ENCODE measurements at places on chromosomes 2 and 18.
A peak's percentile ranks its signal among the peaks of the same experiment; 100 is the strongest.

DNA sequence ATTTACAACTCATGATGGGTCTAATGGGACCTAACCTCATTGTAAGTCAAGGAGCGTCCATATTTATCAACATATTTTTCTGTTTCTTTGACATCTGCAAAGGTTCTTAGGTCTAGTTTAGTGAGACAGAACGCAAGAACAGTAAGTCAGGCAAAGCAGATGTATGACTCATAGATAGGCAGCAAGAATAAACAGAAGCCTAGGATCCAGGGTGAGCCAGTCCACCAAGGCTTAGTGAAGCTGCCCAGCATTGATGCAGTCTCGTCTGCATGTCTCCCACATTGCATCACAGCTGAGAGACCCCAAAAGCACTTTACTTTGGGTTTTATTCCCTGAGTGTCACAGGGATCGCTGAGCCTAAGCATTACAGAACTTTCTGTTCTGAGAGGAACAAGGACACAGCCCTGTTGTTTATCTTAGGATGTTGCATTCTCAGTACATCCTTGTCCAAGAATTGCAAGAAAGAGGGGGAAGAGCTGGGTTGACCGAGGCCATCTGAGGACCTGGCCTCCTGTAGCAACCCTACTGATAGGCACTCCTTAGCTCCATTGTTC is 29.6 kb upstream of the TMEM177 start:
- no peak for DNase-seq

GRCh38 chr18:45839414-45840395 is 14.2 kb downstream of the SIGLEC15 start:
- peak; percentile 61 for DNase-seq

GRCh38 chr2:794554-795241 is 117.5 kb upstream of the TMEM18 start:
- DNase-seq: no peak

DNA sequence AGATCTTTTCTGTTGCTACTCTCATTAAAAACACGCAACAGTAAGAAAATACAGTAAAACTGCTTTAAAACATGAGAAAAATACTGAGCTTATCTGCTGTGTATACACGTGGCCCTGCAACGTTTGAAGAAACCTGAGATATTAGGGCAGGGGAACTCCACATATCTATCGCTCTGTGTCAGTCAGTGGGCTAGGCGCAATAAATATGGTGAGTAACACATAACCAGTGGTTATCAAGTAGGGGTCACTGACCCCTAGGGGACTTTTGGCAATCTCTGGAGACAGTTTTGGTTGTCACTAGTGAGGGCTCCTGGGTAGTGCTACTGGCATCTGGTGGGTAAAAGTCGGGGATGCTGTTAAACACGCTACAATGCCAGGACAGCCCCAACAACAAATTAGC is 14.9 kb downstream of the STAT1 start:
- no peak for DNase-seq

- DNase-seq: no peak
Measured at GRCh38 chr2:177326005-177326404, 61.5 kb upstream of the NFE2L2 start.

GRCh38 chr18:59208602-59209125 is 11.3 kb upstream of the GRP start:
- no peak for DNase-seq

DNA sequence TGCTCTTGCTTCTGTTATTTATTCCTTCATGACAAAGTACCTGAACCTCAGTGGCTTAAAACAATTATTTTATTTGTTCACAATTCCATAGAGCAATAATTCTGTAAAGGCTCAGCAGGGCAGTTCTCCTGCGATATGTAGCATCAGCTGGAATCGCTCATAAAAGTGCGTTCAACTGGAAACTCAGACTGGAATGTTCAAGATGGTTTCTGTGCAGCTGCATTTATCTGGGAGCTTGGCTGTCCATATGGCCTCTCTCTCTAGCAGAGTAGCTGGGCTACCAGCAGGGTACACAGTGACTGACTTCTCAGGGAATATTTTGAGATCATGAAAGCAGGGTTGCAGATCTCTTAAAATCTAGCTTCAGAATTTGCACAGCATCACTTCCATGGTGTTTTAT is 13.5 kb downstream of the CCDC121 start:
- no peak for DNase-seq

DNA sequence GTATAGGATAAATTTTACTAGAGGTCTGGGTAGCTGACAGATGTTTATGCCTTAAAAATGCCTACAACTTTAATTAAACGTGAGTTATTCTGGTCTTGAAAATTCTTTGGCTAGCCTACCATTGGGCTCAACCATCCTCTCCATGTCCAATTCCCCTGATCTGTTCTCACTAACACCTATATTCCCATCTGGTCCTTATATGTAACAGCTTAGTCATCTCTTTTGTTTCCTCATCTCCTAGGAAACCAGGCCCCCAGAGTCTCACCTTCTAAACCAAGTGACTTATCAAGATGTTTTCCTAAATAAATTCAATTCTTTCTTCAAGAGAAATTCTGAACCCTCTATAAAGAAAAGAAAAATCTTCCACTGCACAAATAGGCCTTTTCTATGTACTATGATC is 148.5 kb downstream of the TTC32 start:
- no peak for DNase-seq

GRCh38 chr18:5317186-5317585 is 21.7 kb upstream of the ZBTB14 start:
- no peak for DNase-seq

GRCh38 chr2:240389302-240389805 is 46.1 kb upstream of the GPC1 start:
- DNase-seq: no peak

DNA sequence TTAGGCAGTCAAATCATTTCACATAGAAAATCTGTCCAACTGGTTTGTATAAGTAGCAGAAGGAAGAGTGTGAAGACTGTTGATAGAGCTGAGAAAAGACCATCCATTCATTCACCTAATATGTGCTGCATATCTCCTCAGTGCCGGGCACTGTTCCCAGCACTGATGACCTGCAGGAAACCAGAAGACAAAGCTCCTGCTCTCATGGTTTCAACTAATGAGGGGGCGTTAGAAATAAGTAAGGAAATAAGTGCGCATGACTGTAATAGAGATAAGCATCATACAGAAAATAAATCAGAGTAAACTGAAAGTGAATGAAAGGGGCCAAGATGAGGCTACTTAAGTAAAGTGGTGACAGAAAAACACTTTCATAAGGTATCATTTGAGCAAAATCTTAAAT is 427.5 kb upstream of the CDH20 start:
- no peak for DNase-seq

DNA sequence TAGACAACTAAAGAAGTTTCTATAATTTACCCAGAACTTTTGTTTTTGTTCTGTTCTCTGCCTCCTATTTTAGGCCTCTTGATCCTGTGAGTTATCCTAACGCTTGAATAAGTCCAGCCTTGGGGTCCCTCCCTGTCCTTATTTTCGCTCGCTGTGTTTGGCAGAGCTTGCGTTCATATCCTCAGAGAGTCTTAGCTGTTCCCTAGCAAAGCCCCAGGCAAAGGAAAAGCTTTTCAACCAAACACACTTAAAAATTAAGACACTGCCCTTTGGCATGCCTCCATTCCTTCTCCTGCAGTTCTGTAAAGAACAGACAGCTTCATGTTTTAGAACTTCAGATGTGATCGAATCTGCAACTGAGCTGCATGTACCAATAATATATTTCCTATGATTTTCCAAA is 517.2 kb downstream of the SUCLG1 start:
- DNase-seq: no peak

- no peak for DNase-seq
Measured at GRCh38 chr2:114192362-114192761, 250.1 kb upstream of the DPP10 start.

- DNase-seq: no peak
Measured at GRCh38 chr2:149658553-149658952, 71.0 kb upstream of the MMADHC start.

DNA sequence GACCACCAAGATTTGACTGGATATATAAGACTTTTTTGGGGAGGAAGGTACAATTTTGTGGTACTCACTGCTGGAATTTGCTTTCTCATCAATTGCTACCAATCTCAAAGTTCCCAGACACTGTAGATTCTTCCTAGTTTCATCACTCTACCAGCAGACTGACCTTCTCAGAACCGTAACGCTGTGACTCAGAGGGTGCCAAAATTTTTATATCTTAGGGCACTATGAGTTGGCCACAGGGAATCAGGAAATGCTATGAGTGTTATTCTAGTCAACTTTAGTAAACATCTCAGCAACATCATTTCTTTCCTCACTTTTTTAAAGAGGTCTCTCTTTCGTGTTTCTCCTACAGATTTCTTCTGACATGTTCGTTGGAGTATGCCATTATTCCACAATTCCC is 499.0 kb downstream of the TMX3 start:
- DNase-seq: no peak

DNA sequence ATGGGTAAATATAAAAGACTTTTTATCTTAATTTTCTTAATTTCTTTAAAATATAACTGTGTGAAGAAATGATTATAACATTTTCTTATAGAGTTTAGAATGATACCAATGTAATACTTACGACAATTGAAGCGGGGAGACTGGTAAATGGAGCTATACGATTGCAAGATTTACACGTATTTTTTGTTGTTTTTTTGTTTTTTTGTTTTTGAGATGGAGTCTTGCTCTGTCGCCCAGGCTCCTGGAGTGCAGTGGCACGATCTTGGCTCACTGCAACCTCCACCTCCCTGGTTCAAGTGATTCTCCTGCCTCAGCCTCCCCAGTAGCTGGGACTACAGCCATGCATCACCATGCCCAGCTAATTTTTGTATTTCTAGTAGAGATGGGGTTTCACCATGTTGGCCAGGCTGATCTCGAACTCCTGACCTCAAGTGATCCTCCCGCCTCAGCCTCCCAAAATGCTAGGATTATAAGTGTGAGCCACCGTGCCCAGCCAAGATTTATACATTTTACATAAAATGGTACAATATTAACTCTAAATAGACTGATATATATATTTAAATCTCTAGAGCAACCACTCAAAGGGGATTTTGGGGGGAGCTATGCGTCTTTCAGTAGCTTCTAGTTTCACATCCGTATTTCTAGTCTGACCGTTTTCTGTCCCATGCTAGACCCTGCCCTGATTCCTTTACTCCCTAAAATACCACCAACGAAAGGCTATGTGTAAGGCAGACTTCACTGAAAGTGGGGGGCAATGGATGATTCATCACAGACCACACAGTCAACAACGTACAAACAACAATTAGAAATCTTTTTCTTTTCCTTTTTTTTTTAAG is 28.2 kb upstream of the ATG16L1 start:
- DNase-seq: no peak

GRCh38 chr18:34773961-34774766 is 64.1 kb downstream of the DTNA start:
- no peak for DNase-seq

DNA sequence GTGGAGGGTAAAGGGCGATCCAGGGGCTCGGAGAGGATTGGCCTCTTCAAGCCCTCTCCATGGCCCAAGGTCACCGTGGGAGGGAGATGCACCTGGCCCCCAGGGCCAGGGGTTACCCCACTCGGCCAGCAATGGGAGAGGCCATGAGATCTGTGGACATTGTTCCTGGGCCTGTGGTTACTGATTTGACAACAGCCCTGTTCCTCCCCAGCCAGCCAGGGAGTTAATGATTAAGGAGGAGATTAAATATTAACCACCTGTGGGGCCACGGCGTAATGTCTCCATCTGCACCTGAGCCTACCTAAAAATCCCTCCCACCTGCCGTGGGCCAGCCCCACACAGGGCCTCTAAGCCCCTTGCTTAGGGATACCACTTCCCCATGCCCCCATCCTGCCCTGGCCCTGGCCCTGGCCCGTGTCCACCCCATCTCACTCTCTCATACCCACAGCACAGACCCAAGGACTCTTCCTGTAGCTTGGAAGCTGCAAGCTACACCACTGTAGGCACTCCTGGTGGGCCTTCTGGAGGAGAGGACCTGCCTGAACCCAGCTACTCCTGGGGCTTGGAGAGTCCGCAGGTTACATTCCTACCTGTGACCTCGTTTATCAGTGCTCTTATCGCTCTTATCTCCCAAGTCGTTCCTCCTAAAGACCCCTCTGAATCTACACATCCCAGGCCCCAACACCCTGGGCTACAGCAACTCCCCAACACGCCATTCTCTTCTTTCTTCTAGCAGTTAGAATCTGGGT is 32.1 kb downstream of the ZFP36L2 start:
- DNase-seq: no peak

GRCh38 chr2:214747992-214748391 is 61.5 kb downstream of the BARD1 start:
- DNase-seq: no peak

DNA sequence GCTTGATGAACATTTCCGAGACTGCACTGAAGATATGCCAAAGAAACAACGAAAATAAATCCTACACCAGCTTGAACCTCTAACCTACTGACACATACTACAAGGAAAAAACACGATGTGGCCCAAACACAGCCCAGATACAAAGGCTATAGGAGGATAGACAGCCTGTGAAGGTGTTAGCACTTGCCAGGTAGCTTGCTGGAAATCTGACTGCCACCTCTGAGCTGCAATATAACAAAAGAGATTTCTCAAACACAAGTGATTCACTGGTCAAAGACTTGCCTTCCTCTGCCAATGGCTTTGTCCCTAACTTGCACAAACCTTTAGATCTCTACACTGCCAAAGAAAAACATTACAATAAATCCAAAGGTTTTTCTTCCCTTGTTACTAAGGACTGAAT is 21.1 kb downstream of the CFAP210 start:
- DNase-seq: no peak

DNA sequence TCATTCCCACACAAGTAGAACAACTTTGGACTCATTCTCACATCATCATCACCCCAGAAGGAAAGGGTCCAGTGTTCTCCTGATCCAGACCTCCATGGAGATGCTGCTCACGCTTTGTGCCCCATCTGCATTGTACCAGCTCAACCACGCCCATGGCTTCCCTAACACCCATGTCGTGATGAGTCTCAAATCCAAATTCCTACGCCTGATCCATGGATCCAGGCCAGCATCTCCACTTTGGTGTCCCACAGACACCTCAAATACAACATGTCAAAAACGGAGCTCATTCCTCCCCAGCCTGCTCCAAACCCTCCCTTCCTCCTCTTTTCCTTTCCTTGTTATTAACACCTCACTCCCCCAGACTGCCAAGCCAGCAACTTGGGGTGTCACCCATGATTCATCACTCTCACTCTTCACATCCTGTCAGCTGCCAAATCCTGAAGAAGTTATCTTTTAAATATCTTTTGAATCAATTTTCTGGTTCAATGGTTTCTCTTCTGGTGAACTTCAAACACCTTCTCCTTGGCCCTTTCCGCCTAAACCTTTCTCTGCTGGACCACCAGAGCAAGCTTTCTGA is 30.2 kb upstream of the FAM124B start:
- no peak for DNase-seq

DNA sequence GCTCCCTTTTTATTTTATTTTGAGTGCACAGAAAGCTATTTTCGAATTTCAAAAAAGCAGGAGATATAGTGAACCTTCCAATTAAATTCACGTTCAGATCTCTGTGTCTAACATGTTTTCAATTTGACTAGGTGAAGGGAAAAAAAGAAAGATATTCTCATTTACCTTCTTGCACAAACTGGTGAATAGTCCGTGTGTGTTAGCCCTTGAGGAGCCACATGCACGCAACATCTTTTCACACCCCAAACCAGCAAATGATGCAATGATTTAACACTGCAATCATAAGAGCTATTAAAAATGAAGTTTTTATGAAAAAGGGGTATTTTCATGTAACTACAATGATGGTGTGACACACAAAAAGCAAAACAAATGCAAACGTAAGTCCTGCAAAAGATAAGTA is 109.8 kb downstream of the CPO start:
- no peak for DNase-seq

GRCh38 chr2:237623428-237624403 is 3.7 kb upstream of the LRRFIP1 start:
- DNase-seq: no peak

GRCh38 chr2:152098496-152099366 is at the start of gene CACNB4:
TSS of gene CACNB4 (minus strand) at chr2:152099044.
- DNase-seq: peak; percentile 38

Data from NCI-H524 (cell line).